ENCODE measurements at places on chromosomes 4 and X.

GRCh38 chr4:179631321-179631720 lies 2189.1 kb upstream of the AGA start:
- no peak for DNase-seq

DNA sequence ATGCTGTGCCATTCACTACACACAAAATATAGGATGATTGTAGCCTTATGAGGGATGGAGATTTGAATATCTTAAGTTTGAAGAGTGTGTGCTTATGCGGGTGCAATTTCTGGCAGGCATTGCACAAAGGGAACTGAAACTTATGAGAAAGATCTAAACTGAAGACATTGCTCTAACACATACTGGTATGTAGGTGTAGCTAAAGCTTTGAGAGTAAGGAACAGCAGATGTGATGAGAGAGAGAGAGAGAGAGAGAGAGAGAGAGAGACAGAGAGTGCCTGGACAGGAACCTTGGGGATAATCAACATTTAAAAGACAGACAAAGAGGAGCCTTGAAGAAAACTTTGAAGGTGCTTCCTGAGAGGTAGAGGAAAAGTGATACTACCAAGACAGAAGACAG lies 379.7 kb downstream of the SPRY1 start:
- no peak for DNase-seq

DNA sequence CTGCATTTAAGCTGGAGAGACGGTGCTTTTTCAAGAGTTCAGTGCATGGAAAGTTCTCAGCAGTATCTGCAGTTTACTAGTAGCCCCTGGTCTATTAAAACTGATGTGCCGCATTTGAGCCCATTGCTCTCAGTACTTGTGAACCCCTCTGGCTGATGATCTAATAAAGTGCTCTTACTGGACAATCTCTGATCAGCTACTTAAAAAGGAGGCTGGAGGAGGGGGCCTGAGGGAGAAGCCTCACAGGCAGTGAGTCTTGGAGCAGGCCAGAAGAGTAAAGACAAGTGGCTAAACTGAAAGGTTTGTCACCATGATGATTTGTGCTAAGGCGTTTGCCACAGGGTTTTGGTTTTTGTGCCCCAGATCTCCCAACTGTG lies 138.5 kb downstream of the ARX start:
- no peak for DNase-seq

- no peak for DNase-seq
Observed at GRCh38 chrX:24676403-24677024, 17.2 kb upstream of the POLA1 start.

DNA sequence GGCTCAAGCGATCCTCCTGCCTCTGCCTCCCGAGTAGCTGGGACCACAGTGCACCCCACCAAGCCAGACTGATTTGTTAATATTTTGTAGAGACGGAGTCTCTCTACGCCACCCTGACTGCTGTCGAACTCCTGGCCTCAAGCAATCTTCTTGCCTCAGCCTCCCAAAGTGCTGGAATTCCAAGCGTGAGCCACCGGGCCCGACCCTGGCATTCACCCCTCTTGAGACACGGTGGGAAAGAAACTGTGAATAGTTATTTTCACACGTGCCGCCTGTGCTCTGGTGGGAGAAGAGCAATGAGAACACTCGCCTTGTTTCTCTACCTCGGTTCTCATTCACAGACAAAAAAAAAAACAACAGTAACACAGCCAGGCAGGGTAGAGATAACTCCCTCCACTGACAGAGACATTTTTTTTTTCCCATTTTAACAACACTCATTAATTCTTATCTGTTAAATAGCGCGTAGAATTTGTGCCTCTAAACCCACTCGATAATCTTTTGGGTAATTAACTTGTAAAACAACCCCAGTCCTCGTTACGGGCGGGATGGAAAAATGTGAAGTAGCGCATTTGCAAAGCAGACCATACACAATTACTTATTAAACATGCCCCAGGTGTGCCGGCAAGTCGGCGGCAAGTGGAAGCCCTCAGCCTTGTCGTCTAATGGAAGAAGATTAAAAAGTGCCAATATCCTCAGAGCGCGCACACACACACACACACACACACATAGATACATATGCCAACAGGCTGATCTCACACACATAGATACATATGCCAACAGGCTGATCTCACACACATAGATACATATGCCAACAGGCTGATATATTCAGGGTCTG lies 103.3 kb downstream of the DHRSX start:
- peak; percentile 12 for DNase-seq

DNA sequence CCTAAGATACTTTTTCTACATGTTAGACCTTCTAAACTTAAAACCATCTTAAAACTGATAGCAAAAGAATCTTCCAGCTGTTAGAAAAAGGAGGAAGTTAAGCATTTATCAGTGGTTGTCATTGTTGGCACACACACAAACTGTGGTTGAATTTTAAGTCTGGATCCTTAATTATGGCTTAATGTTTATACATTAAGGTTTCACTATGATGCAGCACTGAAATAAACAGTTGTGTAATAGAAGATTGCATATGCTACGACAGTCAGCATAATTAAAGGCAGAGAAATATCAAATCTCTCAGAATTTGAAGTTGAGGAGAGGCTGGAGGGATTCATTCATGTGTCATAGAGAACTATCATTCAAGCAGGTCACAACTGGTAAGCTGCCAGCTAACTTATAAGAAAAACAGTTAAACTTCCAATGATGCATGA lies 32.3 kb downstream of the ADGRA3 start:
- peak; percentile 79 for DNase-seq

DNA sequence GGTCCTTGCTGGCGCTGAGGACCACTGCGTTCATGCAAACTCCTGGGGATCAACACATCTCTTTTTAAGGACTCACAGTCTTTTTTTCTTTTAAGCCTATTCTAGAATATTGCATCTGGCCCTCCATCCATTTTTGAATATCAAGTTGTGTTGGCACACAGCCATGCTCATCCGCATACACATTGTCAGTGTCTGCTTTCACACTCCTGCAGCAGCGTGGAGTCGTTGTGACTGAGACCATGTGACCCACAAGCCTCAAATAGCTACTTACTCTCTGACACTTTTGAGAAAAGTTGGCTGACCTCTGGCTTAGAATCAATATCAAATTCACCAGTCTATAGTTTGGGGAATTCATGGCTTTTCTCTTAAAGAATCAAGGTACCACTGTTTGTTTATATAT lies 191.8 kb upstream of the S100G start:
- DNase-seq, result no peak

GRCh38 chrX:110125446-110126162 lies 122.7 kb downstream of the TMEM164 start:
- DNase-seq, result no peak

- no peak for DNase-seq
Observed at GRCh38 chr4:144575181-144575580, 70.8 kb upstream of the HHIP start.

DNA sequence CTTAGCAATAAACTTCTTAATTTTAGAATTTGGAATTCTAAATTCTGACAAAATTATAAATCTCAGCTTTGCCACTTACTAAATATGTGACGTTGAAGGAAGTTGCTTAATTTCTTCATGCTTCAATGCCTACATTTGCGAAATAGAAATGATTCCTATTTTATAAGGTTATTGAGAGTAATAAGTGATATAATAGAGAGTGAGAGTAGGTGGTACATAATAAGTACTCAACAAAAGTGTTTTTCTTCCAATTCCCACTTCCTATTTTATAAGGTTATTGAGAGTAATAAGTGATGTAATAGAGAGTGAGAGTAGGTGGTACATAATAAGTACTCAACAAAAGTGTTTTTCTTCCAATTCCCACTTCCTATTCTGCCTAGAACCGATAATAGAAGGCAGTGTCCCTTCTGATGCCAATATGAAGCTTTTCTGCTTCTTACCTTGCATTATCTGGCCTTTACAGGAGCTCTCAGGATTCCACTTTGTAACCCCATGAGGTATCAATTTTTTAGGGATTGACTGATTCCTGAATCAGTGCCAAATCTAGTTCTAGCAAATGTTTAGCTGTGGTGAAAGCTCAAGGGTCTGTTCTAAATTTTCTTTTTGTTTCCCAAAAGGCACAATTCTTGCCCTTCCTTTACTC lies 31.4 kb downstream of the VSIG4 start:
- no peak for DNase-seq

DNA sequence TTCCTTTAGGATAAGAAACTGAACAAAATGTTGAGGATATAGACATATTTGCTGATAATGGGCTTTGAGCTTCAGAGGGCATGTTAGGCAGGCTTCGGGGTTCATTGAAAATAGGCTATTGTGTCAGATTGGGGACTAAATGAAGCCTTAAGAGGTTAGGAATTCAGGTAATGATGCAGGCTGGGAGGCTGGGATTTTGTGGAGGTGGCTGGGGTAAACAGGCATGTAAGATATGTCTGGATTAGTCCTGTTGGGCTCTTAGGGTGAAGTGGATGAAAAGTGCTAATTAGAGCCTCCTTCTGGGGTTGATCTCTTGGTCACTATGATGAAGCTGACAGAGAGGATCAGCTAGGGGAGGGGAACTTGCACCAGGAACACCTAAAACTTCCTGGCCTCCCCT lies 80.2 kb upstream of the ESX1 start:
- no peak for DNase-seq

- no peak for DNase-seq
Observed at GRCh38 chr4:62208921-62209320, 1008.8 kb downstream of the ADGRL3 start.

GRCh38 chr4:29927895-29928294 lies 792.3 kb upstream of the PCDH7 start:
- no peak for DNase-seq

DNA sequence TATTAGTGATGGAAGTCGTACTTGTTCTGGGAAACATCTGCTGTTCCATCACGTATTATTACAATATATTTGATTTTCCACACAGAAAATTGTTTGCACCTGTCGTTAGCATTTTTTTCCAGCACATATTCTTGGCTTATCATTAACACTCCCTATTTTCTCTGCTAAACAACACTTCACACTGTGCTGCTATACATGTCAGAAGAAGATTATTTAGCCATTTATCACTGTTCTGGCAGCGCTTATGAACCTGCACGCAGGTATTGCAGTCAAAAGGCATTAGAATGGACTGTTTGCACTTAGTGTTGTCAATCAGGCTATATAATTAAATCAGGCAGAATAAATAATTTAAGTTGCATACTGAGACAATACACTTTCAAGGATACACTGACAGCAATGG lies 218.6 kb downstream of the CHM start:
- no peak for DNase-seq

- DNase-seq, result no peak
Observed at GRCh38 chrX:30931920-30932319, 42.9 kb upstream of the TAB3 start.

- no peak for DNase-seq
Observed at GRCh38 chrX:128975745-128976144, 547.5 kb downstream of the SMARCA1 start.

DNA sequence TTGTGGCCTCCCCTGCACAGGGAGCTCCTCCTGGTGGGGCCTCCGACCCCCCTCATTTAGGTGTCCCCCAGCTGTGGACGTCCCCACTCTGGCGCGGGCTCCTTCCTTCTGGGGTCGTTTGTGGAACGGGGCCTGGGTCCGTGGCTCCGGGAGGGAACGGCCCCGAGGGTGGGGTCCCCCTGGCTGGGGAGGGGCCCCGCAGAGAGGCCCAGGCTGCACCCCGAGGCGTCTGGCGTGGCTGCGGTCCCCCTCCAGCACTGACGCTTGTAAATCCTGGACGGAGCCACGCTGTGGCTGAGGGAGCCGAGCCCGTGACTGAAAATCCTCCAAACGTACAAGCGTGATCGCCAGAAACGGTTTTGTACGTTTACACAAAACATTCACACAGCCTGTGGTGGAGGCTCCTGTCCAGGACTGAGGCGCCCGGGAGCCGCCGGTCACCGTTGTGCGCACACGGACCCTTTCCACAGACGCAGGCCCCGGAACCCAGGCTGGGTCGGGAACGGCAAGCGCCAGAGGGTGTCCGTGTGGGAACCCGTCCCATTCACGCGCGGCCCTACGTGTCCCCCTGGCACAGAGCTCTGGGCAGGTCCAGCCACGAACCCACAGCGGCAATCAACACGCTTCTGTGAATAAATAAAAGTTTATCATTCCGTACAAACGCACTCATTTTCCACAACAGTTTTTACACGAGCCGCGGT lies 15.2 kb upstream of the GTPBP6 start:
- no peak for DNase-seq

- DNase-seq, result no peak
Observed at GRCh38 chrX:47212381-47213293, 5.8 kb upstream of the CDK16 start.

DNA sequence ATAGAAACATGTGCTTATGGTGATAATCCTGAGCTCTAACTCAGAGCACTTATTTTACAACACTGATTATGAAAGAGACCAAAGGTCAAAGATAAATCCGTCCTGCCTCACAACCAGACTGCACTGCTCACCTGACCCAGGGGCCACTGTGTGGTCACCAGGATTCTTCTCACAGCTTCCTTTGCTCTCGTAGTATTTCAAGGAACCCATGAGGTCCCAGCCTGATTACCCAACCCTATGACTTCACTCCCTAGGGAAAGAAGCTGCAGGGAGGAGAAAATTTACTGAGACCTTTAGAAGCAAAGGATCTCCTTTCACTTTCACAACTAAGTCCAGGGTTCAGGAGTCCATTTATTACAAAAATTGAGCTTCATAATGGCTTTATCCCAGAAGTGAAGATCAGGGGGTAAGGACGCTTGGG lies 9.6 kb downstream of the SLC25A5 start:
- peak; percentile 89 for DNase-seq

DNA sequence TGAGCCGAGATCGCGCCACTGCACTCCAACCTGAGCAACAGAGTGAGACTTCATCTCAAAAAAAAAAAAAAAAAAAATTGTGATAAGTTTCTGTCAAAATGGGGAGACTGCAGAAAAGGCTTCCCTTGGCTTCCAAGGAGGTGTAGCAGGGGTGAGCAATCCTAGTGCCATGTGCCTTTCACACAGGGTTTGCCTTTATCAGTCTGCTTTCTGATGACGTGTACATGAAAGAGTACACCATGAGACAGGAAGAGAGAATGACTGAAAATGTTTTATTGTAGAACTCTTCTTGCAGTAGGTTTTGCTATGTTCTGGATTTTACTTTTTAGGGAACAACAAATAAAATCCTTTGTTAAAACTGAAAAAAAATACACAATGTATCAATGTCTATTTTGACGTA lies 23.4 kb upstream of the ZFP42 start:
- DNase-seq, result no peak

DNA sequence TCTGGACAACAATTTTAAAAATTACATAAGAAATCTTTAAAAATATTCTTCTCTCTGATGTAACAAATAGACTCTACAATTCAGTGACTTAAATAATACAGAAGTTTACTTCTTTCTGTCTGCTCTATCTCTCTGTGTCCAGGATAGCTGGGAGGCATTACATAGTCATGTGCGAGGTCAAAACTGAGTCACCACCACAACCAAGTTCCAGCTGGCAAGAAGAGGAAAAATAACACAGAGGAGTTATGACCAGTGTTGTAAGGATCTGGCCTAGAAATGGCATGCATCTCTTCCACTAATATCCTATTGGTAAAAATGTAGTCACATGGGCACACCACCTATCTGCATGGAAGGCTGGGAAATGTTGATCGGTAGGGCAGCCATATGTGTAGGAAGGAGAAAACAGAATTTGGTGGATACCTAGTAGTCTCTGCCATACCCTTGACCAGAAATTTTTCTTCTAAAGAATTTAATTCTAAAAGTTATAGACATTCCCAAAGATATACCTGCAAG lies 39.4 kb upstream of the WDFY3 start:
- peak; percentile 92 for DNase-seq
